ENCODE measurements at places on chromosomes 6 and 20.

DNA sequence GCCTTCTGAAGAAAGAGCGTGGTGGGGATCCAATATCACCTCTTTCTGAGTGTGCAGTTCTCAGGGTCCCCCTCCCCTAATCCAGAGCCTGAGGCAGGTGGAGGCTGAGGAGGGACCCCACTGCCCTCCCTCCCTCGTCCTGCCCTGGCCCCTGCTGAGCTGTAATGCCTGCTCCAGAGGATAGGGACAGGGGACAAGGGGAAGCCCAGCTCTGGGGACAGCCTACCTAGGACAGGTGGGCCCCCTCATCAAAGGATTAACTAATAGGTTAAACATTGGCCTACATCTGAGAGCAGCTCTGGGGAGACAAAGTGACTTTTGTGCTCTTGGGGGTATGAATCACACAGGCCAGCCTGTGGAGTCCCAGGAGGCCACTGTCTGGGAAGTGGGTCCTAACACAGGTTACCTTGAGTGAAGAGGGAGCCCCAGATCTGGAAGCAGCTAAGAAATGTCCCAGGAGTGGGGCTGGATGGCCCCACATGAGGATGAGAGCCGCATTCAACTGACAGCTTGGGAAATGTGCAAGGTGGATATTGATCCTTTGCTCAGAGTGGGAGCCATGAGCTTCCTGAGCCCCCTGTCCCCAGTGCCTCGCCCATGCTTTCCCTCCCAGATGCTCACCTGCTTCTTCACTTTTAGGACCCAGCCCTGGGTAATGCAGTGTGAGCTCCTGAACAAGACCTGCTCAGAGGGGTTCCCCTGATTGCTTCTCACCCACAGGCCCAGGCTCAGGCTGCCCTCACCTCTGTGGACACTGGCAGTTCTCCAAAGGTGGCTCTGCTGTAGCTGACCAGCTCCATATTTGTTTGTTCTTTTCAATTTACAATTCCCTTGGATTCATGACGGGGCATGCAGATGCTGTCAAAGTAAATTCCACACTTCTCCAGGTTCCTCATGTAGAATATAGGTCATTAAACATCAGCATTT lies 17.8 kb upstream of the CST9L start:
- DNase-seq = no peak

GRCh38 chr6:1593286-1593957 lies 16.3 kb upstream of the FOXC1 start:
- no peak for DNase-seq

DNA sequence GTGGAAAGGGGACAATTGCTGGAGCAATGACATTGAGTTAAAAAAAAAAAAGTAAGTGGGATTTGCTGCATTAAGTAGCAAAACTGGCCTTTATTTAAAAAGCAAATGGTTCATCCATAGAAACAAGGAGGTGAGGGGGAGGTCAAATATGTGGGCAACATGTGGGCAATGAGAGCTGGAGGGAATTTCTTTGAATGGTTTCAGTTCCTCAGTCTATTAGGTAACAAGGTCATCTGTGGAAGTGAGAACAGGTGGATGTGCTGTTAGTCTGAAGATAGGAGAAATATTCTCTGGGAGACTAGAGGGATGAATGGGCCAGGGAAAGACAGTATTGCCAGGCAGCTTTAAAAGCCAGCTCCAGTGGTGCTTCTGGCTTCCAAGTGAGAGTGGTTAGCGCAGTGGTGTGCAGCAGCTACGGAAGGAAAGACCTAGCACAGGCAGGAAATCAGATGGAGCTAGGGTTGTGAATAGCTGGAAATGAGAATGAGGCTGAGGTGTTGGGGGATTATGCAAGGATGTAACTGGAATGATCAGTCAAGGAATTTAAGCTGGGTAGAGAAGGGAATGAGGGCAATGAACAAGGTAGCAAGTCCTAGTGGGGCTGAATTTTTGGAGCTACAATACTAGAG lies 727.6 kb downstream of the PTPRT start:
- no peak for DNase-seq

DNA sequence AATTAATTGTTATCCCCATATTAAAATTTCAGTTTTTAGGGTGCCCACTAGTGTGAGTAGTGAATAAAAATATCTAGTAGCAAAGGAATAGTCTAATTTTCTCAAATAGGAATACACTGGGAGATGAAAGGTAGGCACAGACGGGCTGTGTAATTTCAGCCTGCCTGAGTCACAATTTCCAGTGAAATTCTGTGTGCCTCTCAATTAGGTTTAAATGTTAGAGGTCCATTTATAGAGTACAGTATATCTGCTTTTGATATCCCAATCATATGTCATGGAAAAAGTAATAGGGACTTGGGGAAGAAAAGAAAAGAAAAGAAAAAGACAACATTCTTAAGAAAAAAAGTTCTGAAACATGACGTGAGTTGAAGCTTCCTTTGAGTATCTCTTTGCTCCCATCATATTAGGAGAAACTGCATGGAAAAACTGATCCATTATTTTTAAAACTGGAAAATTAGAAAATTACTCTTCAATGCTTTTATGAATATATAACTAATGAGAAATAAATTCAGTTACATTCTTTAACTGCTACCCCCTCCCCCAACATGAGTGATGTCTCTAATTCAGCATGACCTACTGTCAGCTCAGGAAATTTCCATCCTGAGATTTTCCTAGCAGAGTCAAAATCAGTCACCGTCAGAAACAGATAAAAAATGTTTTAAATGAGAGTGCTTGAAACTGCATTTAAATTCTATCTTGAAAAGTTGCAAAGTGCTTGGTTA lies 473.8 kb upstream of the HSF2 start:
- no peak for DNase-seq

DNA sequence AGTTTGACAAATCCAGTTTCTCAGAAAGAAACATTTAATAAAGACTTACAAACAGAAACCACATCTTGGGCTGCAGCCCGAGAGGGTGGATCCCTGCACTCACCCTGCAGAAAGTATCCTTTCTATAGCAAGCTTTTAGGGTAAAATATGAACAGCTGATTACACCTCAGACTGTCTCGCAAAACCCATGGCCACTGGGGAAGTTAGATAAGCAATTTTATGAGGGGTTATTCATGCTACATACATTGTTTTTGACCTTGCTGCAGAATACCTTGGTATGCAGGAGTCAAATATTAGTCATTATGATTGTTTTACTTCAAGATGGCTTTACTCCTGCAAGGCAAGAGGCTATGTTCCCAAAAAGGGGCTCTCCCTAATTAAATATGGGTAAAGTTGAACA lies 126.9 kb downstream of the OR2B2 start:
- no peak for DNase-seq

DNA sequence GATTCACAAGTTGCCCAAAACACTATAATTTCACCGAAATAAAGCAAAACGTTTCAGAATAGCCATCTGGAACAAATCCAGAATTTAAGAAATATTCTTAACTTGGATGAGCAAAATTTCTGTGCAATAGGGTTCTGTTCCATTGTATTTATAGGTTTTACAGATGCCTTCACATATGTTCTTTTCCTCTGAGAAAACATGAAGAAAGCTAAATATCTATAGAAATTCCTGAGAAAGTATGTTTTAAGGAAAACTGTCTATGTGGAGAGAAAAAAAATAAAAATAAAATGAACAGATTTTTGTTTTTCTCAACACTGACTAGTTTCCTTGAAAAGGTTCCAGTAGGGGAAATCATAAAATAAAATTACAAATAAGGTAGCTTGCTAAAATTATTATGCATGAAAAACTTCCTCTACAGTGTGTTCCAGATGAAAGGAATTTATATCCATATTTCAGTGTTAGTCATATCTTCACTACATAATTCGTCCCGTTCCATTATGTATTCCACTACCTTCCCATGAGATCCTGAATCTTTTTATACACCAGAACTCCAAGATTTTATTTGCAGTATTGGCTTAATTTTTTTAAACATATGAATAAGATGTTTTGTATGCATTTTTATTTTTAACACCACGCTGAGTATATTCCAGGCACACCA lies 42.4 kb upstream of the TMX4 start:
- no peak for DNase-seq

- DNase-seq = no peak
Observed at GRCh38 chr6:89443658-89444057, 10.7 kb downstream of the ANKRD6 start.
